ENCODE measurements at places on chromosomes 2 and 18.

DNA sequence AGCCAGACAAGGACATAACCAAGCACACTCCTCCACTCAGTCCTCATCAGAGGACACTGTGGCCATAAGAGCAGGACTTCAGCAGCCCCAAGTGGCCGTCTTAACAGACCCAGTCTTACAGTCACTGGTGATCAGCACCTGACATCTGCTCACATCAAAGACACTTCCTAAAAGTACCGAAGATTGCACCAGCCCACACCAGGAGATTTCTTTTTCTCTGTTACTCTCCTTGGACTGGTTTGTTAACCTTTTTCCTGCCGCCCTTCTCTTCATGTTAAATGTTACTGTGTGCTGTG is 44.1 kb downstream of the MRPS5 start:
- DNase-seq = no peak

- peak; percentile 21 for DNase-seq
Measured at GRCh38 chr2:173050684-173051083, 25.0 kb upstream of the MAP3K20 start.

DNA sequence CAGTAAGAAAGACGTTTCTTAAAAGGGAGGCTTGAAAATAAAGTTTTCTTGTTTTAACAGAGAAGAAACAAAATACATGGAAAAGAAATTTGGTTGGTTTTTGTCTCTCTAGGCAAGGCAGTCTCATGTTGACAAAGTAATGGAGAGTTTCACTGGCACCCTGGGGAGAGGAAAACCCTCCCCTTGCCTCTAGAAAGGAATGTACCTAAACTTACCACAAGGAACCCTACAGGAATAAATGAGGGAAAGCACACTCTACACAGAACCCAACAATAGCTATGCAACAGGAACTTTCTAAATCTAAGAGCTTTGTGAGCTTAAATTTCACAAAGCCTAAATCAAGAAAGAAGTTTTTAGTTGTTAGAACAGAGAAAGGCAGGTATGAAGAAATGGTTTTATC is 37.0 kb downstream of the FIGN start:
- peak; percentile 17 for DNase-seq

DNA sequence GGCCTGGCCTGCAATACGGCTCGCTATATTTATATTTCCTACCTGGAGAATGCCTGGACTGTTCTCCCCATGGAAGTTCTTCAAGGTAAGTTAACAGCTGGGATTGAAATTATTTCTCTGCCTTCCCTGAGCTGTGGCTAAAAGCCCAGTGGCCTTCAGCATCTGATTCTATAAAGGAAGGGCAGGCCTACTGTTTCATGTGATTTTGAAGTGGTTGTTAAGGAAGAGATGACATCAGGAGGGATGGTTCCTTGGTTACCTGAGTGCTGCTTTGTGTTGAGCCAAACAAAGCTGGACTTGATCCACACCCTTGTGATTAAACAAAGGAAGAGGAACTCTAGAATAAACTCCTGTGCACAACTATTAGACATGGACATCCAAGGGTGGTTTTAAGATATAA is 61.6 kb downstream of the MFSD6 start:
- peak; percentile 59 for DNase-seq
